Esophagus muscularis mucosa (tissue), 4 donors: ENCODE measurements at places on chromosomes 1 and 21.
A peak's percentile ranks its signal among the peaks of the same experiment; 100 is the strongest.

- DNase-seq: no peak
Observed at GRCh38 chr1:150683914-150684313, 13.0 kb downstream of the GOLPH3L start.

- DNase-seq: no peak
Observed at GRCh38 chr1:186974774-186975181, 146.0 kb downstream of the PLA2G4A start.

- DNase-seq: no peak
Observed at GRCh38 chr1:97331165-97331564, 589.7 kb downstream of the DPYD start.

- no peak for DNase-seq
Observed at GRCh38 chr1:44613941-44614340, 60.3 kb downstream of the TMEM53 start.

- DNase-seq: no peak
Observed at GRCh38 chr1:31726715-31727114, 22.9 kb upstream of the COL16A1 start.

DNA sequence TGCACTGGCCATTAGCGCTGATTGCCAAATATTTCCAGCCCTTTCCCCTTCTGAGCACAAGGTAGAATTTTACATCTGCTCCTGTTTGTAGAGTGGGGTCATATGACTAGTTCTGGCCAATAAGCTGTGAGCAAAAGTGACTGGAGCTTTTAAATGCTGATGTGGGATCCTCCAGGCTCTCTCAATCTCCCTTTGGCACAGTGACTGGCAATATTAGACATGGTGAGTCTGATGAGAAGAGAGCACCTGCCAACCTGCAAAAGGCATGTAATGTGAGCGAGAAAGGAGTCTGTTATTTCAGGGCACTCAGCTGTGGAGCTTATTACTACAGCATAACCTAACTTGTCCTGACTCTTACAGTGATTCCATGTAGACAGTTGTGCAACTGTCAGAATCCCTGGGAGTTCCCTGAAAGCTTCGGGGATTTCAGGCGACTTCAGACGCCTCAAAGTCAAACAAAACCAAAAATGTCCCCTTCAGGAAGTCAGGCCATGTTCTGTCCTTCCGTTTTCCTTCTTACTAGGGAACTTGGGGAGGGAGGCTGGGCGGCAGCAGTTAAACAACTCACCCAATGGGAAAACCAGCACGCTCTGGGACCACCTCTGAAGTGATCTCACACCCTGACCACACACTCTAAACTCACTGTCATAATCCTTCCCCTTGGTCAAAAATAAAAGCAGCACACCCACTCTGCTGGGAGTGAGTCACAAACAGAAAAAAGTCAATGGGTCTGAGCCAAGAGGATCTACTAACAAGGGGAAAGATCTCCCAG is 3.6 kb upstream of the RASSF5 start:
- no peak for DNase-seq

GRCh38 chr1:213457733-213458132 is 406.7 kb downstream of the RPS6KC1 start:
- DNase-seq: peak; percentile 47

GRCh38 chr1:66317248-66317515 is 216.8 kb upstream of the SGIP1 start:
- no peak for DNase-seq

- no peak for DNase-seq
Observed at GRCh38 chr1:247360991-247361731, 29.5 kb upstream of the ZNF496 start.

DNA sequence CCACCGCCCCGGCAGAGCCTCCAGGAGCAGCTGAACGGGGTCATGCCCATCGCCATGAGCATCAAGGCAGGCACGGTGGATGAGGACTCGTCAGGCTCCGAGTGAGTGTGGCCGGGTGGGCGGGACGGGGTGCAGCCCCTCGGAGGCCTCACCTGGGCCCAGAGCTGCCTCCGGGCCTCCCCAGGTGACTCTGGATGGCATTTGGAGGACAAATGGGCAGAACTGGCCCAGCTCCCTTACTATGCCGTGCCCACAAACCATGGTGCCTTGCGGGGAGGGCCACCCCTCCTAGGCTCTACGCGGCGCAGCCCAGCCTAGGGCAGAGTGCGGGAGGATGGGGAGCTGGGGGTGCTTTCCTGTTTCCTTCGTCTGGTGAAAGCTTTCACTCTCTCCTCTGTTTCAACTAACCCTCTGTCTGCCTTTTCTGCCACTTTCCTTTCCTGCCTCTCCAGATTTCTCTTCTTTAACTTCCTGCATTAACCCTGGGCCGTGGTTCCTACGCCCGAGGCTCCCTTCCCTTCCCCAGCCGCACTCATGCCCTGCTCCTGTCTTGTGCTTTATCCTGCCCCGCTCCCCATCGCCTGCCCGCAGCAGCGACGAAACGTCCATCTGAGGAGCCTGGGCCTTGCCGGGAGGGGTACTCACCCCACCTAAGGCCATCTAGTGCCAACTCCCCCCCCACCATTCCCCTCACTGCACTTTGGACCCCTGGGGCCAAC is 9.2 kb downstream of the PSRC1 start:
- DNase-seq: no peak

GRCh38 chr1:59526240-59526639 is 229.3 kb downstream of the FGGY start:
- no peak for DNase-seq

DNA sequence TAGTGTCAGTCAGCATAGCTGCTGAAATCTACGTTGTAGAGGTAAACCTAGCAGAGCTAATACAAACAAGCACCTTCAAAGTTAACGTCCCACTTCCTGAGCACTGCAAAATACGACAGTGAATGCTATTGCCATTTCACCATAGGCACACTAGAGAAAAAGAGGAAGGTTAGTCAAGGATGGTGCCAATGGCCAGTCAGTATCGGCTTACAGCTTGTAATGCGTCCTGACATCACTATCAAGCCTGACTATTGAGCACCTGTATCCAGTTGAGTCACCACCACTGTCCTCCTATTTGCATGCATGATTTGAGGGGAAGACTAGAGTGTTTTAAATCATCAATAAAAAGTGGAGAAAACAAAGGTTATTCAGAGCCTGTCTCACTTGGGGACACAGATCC is 34.4 kb downstream of the NUCKS1 start:
- DNase-seq: no peak

DNA sequence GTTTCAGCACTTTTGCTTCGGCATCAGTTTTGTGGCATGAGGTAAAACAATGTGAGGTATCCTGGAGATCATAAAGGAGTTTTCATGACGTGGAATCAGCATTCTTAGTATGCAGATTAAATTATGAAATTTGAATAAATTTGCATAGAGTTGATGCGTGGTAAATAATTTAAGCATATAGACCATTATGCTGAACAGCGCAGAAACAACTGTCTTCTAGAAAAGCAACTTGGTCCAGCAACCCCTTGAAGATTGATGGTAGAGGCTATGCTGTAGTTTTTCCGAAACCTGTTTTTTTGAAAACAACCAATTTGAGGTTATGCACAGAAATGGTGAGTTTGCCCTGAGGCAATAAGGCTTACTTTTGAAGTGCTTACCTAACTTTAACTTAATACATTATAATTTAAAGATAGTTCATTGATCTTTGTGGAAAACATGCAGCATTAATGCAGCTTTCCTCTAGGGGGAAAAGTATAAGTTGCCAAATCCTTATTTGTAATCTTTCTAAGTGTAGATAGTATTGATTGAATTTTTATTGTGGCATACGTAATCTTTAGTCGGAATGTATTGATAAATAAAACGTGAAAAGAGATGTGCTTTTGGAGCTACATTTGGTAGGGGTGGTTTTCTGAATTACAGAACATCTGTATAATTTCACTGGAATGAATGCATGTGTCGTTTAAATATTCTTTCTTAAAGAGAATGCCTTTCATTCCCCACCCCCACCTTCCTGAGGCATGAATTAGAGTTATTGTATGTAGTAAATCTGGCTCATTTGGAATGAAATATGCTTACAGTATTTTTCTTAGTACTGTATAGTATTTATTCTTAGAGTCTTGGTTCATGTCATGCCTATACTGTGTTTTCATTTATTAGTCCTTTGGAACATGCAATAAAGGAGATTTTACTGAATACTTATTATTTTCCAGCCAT is 3.8 kb downstream of the PRDM2 start:
- no peak for DNase-seq

DNA sequence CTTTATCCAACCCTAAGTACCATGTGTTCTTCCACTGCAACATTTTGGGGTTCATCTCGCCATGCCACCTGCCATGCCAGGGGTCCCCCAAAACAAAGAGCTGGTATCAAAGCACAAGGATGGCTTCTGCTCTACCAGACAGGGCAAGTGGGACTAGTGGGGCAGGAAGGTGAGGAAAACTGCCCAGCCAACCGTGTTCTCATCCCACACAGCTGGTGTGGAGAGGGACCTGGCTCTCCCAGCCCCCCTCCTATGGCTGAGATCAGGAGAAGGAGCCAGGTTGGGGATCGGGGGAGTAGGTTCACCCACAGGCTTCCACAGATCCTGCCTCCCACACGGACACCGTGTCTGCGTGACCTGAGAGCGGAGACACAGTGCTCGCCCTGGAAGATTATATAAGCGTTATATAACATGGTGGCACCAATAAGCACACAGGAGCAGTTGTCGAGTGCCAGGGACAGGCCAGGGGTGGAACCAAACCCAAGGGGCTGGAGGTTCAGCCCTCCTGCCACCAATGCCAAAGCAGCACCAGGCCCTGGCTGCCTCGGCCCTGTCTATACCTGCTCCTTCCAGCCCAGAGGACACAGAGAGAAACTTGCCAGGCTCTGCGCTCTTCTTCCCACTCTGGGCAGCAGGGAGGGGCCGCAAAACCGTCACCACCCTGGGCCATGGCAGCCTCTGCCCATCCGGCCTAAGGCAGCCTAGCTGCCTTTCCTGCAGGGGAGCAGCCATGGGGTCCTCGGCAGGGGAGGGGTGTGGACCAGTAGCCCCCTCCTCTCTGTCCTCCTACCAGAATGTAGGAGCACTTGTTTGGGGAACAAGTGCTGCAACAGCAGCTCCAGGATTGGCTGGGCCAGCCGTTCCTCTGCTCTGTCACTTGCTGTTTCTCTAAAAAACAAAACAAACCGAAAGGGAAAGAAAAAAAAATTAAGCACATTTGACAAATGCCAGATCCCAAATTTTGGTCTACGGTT is 43.5 kb downstream of the CD34 start:
- no peak for DNase-seq

DNA sequence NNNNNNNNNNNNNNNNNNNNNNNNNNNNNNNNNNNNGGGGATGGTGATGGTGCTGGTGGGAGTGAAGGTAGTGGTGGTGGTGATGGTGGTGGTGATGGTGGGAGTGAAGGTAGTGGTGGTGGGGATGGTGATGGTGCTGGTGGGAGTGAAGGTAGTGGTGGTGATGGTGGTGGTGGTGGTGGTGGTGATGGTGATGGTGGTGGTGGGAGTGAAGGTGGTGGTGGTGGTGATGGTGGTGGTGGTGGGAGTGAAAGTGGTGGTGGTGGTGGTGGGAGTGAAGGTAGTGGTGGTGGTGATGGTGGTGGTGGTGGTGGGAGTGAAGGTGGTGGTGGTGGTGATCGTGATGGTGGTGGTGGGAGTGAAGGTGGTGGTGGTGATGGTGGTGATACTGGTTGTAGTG is 93.6 kb downstream of the CRYAA start:
- DNase-seq: peak; percentile 96

- DNase-seq: no peak
Observed at GRCh38 chr1:163877016-163877415, 555.3 kb downstream of the NUF2 start.
